ENCODE measurements at places on chromosomes 11 and 22.

DNA sequence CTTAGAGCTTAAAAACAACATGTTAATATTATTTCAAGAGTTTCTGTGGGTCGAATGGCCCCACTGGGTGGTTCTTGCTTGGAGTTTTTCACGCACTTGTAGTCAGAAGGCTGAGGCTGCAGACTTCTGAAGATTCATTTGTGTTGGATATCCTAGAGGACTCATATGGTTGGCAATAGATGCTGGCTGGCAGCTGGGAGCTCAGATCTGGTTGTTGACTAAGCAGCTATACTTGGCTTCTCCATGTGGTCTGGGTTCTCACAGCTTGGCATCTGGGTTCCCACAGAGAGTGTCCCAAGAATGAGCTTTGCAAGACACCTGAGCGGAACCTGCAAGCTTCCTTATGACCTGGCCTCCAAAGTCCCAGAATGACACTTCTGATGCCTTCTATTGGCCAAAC lies 163.9 kb upstream of the ZC3H12C start:
- no peak for DNase-seq

- DNase-seq, result no peak
Measured at GRCh38 chr22:46003271-46004091, 26.5 kb upstream of the WNT7B start.

GRCh38 chr11:111571829-111572501 lies 30.3 kb upstream of the SIK2 start:
- no peak for DNase-seq

DNA sequence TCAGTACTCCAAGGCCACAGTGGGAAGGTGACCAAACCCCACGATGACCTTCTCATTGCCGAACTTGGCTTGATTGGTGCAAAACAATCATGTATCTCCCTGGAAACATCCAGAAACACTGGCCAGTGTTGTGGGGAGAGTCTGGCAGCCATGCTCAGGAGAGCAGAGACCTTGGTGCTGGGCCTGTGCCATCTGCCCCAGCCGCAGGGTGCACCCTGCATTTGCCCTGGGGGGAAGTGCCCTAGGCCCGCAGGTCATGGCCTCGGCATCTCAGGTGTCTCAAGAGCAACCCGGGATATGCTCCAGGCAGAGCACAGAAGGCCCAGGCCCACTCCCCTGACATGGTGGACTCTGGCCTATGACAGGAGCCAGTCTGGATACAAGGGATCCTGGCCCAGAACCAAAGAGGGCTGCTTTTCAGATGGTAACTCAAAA lies 23.7 kb downstream of the ARVCF start:
- no peak for DNase-seq

DNA sequence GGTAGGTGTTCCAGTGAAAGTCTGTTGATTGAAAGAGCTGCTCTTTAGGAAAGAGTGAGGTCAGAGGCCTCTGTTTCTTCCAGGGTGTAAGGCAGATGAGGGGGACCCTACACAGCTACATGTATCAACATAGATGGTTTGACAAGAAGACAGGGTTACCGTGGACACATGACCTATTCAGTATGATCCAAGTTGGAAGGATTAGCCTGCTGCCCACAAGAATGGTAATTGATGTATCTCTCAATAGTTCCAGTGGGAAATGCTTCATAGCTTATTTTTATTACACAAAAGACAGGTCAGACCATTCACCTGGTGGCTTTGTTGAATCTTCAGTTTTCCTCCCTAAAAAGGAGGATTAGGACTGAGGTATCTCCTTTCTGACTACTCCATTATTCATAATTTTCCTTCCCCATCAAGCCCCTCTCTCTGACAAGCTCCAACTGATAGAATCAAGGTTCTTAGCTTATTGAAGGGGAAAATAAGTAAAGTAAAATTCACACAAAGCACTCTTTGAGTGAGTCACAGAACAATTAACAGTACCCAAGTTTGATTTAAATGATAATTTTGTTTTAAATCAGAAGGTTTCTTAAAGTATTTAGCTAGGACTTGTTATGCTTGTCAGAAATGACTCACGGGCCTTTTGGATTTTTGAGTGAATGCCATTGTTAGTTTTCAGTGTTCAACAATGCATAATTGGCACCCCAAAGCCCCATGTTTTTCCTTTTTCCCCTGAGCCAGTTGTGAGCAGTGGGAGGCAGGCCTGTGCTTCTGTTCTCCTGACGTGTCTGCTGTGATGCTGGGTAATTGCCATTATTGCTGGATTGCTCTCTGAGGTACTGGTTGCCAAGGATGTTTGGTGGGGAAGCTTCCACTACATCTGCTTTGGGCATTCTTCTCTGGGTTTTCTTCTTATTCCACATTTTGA lies 373.2 kb downstream of the DDX10 start:
- peak; percentile 22 for DNase-seq

DNA sequence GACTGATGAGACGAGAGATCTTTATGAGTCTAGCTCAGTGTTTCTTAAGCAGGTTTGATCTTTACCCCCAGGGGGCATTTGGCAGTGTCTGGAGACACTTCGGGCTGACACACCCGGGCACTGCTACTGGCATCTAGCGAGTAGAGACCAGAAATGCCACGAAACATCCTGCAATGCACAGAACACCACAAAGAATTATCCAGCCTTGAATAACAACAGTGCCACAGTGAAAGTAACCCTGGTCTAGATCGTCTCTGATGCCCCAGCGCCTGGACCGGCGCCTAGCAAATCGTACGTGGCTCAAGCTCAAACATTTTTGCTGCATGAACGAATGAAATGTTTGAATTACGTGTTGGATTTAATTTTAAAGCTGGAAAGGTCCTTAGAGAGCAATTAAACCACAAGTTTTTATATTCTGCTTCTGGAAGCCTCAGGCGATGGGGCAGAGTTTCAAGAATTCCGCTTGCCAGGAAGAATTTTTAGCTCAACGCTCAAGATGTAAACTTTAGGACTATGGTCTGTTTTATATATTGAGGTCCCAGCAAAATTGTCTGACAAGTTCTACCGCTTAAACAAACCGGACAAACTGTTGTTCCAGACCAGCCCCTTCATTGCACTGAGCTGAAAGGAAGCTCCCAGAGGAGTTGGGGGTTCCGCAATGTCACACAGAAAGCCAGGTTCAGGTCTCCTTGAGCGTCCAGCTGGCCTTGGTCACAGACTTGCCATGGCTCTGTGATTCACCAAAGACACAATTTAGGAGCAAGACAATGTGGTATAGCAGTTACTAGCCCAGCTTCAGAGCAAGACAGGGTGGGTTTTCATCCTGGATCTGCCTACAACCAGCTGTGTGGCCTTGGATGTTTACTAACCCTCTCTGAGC lies 44.2 kb upstream of the SMTN start:
- no peak for DNase-seq

DNA sequence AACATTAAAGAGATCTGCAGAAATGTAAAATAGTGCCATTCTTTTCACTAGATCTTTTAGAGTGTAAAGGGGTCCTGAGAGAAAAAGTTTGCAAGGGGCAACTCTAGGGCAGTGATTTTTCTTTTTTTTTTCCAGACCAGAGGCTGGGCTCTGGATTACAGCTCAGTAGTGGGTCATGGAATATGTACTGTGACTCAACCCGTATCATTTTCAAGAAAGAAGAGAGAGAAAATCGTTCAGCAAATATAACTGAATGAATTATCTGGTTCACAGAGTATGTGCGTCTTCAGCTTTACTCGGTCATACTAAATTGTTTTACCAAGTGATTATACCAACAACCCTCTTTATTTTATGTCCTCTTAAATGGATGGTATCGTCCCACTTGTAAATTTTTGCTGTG lies 3.8 kb downstream of the CEP57 start:
- DNase-seq, result no peak

- no peak for DNase-seq
Measured at GRCh38 chr11:34411791-34412190, 26.9 kb upstream of the CAT start.

DNA sequence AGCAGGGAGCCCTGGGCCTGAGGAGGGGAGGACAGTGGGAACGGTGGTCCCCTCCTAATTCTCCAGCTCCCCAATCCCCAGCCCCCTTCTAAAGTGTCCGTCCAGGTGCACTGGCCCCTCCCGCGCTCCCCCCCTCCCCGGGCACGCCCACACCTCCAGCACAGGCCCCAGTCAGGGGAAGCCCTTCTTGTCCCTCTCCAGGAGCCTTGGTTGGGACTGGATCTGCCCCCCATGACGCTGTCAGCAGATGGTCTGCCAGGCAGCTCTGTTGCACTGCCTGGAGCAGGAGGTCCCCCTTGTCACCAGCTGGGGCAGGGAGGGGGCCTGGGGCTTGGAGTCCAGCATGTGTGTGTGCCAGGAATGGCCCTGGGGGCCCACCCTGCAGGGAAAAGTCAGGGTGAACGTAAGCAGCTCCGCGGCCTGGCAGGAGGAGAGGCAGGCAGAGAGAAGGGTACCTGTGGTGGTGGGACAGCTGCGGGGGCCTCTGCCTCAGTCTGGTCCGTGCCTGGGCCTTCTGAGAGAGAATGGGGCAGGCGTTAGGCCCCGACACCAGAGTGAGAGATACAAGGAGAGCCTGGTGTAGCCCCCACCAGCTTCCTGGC lies 1.6 kb downstream of the IRF7 start:
- no peak for DNase-seq

GRCh38 chr11:7473717-7474116 lies 11.6 kb upstream of the OLFML1 start:
- no peak for DNase-seq

DNA sequence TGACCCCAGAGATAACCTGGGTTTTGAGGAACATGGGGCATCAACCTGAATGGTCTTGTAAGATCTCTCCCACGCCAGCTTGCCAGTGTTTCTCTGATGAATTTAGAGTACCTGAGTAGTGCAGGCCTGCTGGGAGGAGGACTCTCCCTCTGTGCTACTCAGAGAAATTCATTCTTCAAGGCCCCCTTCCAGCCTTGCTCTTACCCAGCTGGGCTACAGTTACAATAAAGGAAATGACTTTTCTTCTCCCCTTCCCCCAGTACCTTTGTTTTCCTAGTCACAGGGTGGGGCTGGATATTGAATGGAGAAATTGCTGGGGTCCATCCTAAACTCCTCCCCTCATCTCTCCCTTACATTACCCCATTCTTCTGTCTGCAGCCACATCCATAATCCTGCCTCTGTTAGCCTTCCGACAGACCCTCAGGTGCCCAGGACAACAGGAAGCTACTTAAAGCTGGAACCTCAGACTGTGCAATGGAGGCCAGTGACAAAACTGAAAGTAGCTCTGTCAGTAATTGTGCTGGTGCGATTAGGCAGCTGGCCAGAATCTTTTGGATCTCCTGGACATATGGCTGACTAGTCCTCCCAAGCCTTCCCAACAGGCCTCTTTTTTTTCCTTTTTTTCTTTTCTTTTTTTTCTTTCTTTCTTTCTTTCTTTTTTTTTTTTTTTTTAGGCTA lies 17.4 kb downstream of the LIMK2 start:
- DNase-seq, result peak; percentile 16

- DNase-seq, result peak; percentile 35
Measured at GRCh38 chr11:119709638-119710346, 19.2 kb downstream of the NECTIN1 start.

DNA sequence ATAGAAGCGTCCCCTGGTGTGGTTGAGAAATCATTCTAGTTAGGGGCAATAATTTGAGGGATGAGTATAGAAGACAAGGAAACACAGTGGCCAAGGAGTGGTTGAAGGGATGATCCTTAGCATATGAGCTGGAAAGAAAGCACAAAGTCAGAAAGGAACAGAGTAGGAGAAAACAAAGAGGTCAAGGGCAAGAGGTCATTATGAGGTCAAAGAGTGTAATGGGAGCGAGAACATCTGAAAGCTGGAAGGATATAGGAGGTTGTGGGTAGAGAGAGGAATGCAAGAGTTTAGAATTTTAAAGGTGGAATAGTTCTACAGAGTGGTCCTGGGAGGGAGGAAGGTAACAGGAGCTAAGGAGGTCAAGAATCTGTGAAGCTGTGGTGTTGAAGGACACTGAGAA lies 2.0 kb downstream of the DCHS1 start:
- no peak for DNase-seq

- no peak for DNase-seq
Measured at GRCh38 chr11:20036626-20037335, 123.5 kb downstream of the DBX1 start.

DNA sequence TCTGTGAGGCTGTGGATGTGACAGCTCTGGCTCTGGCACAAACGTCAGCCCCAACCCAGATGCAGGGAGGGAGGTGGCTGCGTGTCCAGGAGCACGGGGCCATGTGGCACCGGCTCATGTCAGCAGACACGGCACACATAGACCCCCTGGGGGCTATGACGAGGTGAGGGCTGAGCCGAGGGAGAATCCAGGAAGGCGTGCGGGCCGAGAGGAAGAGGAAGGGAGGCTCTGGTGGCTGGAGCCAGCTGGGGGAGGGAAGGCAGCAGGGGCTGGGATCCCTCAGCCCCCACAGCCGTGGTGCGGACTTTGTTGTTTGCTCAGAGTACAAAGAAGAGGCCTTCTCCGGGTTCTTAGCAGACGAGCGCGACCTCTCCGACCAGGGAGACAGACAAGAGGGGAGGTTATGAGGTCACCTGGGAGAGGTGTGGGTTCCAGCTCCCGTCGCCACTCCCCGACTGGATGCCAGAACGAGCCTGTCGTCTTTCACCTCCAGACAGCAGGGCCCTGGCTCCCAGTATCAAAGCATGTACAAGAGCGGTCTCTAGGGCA lies 46.1 kb downstream of the CDKN1C start:
- DNase-seq, result no peak

- DNase-seq, result no peak
Measured at GRCh38 chr22:41382610-41383009, 868 bp downstream of the TEF start.

- DNase-seq, result peak; percentile 22
Measured at GRCh38 chr11:57800444-57801182, 39.0 kb downstream of the CTNND1 start.

- no peak for DNase-seq
Measured at GRCh38 chr11:67731583-67731982, 57.2 kb upstream of the ALDH3B2 start.
